ENCODE measurements at places on chromosomes 12 and 14.

DNA sequence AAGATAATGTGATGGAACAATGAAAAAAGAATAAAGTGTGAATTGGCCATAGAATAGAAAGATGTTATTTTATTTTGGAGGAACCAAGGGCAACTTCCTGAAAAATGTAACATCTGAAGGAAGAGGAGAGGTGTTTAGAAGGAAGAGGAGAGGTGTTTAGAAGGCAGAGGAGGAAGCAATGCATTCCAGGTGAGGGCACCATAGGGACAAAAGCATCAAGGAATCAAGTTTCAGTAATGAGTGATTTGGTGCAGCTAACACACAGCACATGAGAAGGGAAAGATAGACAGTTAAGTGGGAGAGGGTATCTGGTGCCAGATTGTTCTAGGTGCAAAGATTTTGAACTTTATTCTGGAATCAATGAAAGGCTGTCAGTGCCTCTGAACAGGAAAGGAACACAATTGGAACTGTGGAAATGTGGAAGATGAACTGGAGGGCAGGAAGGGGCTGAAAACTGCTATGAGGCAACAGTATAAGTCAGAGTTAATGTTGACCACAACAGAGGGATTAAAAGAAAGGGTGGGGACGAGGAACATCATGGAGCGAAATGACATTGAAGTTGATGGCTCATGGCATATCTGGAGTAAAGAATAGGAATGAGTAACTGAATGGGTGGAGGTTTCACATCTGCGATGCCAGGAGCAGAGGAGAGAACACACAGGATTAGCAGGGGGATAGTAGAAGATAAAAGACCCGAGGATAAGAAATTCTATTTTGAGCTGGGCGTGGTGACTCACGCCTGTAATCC, 326.6 kb downstream of the LRIG3 start:
- DNase-seq = no peak

GRCh38 chr14:103854822-103855733, 7.7 kb upstream of the PPP1R13B start:
- DNase-seq = no peak

GRCh38 chr12:85152311-85152729, 116.2 kb downstream of the LRRIQ1 start:
- DNase-seq = no peak

- DNase-seq = no peak
Measured at GRCh38 chr14:24311837-24312615, 724 bp downstream of the LTB4R start.

- no peak for DNase-seq
Measured at GRCh38 chr14:55706365-55706684, 126.3 kb downstream of the KTN1 start.

- DNase-seq = no peak
Measured at GRCh38 chr12:39070775-39071174, 165.4 kb upstream of the CPNE8 start.

GRCh38 chr12:50545786-50546185, 41.0 kb downstream of the DIP2B start:
- DNase-seq = no peak

DNA sequence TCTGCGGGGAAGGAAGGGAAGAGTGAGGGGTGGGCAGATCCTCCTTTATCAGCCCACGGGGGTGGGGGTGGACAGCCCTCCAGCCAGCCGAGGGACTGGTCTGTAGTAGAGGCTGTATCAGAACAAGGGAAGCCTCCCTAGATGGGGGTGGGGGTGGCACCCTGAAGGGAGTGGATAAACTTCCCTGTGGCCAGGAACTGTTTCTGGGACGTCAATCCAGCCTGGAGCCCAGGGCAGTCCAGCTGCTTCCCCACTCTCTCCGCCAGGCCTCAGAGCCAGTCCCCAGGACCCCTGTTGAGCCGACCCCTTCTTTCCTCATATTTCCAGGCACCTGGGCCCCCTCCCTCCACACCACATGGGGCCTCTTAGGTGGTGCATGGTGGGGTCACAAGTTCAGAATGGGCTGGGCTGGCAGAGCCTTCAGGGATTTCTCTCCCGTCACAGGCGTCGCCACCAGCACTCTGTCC, 6.7 kb downstream of the PLD4 start:
- DNase-seq = no peak

DNA sequence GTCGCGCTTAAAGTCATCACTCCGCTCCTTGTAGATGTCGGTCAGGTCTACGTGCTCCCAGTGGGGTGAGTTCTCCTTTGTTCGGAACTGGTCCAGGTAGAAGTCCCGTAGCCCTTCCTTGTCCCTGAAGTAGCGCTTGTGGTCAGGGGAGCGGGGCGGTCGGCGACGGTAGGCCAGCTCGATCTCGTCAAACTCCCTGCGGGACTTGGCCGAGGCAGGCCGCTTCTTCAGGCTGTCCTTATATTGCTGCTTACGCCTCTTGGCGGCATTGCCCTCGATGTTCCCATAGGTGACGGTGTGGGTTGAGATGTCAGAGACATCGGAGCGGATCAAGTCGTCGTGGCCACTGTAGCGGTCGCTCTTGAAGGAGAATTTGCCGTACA, 367.2 kb downstream of the EMP1 start:
- no peak for DNase-seq

DNA sequence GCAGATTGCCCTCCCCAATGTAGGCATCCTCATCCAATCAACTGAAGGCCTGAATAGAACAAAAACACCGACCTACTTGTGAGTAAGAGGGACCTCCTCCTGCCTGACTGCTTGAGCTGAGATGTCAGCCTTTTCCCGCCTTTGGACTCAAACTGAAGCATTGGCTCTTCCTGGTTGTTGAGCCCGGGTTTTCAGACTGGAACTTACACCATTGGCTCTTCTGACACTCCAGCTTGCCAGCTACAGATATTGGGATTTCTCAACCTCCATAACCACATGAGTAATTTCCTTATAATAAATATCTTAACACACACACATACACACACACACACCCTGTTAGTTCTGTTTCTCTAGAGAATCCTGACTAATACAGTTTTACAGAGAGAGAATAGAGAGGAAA, 173.4 kb upstream of the NTF3 start:
- no peak for DNase-seq

GRCh38 chr12:82407481-82407880, 49.2 kb downstream of the METTL25 start:
- no peak for DNase-seq

GRCh38 chr14:75859746-75860145, 122.0 kb downstream of the TGFB3 start:
- no peak for DNase-seq

- DNase-seq = no peak
Measured at GRCh38 chr12:53752192-53752601, 418 bp upstream of the CISTR start.

DNA sequence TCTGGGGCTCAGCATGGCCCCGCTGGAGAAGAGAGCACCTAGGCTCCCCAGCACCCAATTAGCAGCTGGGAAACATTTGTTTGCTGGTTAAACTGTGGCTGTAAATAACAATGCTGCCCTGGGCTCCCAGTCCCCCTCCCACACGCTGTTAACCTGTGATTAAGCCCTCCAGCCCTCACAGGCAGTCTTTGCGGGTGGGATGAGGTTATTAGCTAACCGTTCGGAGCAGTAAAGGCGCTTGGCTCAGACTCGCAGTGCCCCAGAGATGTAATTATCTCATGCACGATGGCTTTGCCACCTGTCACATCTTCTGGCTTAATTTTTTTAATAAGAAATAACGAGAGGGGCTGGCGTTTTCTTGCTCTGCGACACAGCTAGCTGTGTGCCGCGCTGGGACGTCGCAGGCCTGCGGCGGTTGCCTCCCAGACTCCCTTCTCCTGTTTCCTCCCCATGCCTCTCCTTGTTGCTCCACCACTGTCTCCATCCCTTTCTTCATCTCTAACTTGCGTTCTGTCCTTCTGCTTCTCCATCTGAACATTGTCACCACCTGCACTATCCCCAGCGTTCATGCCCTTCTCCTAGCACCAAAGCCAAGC, 239.2 kb upstream of the FKBP4 start:
- no peak for DNase-seq

- DNase-seq = no peak
Measured at GRCh38 chr12:101889211-101889752, 11.9 kb downstream of the DRAM1 start.

DNA sequence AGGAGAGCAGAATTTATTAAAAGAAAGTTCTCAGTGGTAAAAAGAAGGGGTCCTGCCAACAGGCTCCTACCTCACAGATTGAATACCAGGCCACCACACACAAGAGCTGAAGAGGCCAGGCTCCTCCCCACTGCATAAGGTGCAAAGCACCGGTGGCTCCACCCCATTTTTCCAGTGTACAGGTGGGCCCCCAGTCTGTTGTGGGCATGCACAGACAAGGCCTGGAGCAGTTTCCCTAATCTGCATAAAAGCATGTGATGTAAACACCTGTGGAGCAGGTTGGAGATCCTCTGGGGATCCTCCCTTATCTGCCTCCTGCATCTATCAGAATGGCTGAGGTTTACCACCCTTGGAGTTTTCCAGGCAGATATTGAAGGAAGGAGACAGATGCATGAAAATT, 45.7 kb upstream of the PDZRN4 start:
- no peak for DNase-seq

DNA sequence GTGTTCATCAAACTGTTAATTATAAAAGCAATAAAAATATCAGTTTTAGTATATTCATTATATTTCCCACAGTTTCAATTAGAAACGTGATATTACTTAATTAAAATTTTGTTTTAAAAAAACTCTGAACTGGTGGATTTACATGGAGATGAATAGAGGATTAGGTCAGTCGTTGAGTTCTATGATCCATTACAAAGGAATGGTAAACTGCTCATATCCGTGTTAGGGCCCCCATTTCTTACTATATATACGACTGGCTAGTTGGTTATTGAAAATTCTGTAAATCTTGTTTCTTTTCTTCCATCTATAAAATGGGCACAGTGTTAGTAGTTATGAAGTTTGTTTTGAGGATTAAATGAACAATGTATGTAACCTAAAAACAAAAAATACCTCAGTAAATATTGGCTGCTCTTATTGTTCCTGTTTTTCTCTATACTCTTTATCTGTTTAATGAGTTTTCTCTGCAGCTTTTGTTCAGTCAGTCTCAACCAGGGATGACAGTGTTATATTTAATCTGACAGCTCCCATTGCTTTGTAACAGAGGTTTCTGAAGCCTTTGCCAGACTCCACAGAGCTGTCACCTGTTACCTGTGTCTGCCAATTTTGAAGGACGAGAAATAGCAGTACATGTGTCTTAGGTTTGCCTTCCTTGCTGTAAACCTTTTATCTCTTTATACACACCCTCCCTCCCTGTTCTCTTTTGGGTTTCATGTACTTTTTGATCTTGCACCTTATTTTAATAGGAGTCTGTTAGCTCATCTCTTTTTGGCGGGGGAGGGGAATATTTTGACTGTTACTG, 41.5 kb downstream of the FRS2 start:
- DNase-seq = no peak

DNA sequence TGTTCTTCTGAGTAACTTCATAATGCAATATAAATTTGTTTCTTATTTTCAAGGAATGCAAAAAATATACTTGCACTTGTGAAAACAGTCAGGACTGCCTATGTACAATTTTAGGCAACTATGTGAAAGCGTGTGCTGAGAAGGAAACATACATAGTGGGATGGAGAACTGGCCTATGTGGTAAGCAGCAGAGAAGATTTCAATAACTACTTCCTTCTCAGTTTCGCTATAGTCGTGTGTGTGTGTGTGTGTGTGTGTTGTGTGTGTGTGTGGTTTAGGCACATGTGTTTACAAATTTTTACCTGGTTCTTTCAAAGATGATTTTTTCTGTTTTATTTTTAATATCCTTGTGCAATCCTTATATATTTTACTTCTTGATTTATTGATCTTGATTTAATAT, 211.8 kb downstream of the LRRK2 start:
- DNase-seq = no peak

DNA sequence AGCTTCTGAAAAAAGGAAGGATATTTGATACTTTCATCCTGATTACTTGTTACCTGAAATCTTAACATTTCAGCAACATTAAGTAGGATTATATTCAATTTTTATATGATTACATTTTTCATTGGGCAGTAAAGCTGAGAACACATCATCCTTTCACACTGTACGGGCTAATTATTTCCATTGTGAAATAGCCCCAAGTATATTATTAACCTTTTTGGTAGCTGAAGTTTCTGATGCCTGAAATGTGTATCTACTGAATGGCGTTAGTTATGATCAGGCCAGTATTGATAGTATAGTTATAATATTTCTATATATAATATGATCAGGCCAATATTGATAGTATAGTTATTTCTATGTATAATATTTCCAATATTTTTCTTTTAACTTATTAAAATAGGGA, 10.1 kb downstream of the SPATS2 start:
- DNase-seq = no peak

DNA sequence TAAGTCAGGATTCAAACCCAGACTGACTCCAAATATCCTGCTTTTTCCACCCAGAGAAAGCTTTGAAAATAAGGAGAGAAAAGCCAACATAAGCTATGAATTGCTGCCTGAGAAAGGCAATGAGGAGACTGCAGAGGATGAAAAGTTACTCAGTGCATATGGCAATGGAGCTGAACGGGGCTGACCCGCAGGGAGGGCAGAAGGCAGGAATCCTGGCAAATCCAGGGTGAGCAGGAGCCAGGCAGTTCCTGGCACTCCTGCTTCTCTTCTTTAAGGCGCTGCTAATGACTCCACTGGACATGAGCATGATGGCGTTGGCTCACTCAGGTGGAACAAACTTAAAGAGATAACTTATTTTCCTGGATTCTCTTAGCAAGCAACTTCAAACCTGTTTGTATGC, 95.2 kb upstream of the TMCC3 start:
- DNase-seq = no peak

GRCh38 chr12:111997300-111997699, 15.7 kb downstream of the TMEM116 start:
- no peak for DNase-seq

DNA sequence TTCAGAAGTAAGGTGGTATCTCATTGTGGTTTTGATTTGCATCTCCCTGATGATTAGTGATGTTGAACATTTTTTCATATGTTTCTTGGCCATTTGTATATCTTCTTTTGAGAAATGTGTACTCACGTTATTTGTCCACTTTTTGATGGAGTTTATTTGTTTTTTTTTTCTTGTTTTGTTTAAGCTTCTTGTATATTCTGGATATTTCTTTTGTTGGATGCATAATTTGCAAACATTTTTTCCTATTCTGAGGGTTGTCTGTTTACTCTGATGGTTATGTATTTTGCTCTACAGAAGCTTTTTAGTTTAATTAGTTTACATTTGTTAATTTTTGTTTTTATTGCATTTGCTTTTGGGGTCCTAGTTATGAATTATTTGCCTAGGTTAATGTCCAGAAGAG, 927.4 kb upstream of the LRFN5 start:
- DNase-seq = no peak

GRCh38 chr12:108289350-108290161, 49.6 kb downstream of the CMKLR1 start:
- no peak for DNase-seq

- no peak for DNase-seq
Measured at GRCh38 chr14:38255408-38255672, 553 bp downstream of the CLEC14A start.

- DNase-seq = no peak
Measured at GRCh38 chr12:91986084-91986483, 159.6 kb downstream of the BTG1 start.

DNA sequence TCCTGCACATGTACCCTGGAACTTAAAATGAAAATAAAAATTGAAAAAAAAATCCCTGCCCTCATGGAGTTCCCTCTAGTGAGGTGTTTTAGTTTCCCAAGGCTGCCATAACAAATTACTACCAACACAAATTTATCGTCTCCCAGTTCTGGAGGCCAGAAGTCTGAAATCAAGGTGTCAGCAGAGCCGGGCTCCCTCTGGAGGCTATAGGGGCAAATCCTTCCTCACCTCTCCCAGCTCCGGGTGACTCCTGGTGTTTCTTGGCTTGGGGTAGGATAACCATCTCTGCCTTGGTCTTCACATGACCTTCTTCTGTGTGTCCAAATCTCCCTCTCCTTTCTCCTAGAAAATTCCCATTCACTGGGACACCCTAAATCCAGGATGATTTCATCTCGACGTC, 50.1 kb downstream of the PLXNC1 start:
- no peak for DNase-seq
